Endothelial cell of umbilical vein (primary cell): ENCODE measurements at places on chromosomes 16 and 17. TPM values are rescaled to one million over a fixed set of nuclear protein-coding genes. Genes with fewer than 3 reads are reported as not detected.

DNA sequence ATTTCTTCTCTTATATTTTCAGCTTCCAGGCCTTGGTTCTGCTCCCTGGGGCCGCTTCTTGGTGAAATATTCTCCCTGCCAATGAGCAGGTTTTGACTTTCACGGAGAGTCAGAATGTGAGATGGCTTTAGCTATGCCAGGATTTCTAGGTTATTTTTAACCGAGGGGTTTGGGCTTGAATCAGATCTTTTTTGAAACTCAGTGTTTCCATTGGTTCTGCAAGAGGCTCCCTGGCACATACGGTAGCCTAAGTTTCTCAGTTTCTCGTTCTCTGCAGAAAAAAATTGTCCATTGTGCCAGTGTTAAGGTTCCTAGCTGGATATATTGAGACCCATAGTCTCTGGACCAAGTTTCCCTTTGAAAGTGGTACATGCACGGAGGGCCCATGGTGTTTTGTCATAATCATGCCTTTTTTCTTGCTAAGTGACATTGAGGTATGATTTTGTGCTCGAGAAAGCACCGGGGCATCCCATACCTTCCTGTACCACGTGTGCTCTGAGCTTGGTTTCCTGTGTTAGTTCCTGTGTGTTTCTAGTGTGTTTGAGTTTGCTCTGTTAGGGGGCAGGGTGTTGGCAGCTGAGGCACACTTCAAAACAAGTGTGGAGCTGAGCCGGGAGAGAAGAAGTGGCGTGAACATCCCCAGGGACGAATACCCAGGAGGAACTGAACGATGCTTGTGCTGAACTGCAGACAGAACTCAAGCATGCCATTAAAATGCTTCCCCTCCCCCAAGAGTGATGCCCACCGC, 127.2 kb downstream of the HS3ST3B1 start:
- no peak for DNase-seq

DNA sequence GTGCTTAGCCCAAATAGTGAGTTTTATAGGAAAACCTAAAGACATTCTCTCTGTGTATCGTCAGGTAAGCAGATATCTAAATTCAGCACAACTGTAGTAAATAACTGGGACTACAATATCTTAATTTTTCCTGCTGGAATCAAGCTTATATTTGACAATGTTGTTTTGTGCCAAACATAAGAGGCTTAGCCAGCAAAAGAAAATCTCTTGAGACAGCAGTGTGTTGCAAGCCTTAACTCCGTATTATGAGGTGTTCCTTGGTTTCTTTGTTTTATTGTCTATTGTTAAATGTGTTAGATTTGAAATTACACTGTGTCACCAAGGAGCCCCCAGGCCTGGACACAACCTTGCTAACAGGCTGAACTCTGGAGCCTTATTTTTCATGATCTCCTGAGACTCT, 1570.6 kb upstream of the GOT2 start:
- no peak for DNase-seq

PHAF1 gene
- total RNA-seq = 16.1 and 18.5 TPM in 2 replicates

CEP295NL gene
- total RNA-seq = 3.6 and 8.3 TPM in 2 replicates

XYLT2 gene
- 26.6 and 29.9 TPM in 2 replicates for total RNA-seq

FOXN1 gene
- not detected in 2 replicates for total RNA-seq
